ENCODE measurements at places on chromosomes 5 and 9. TPM values are rescaled to one million over a fixed set of nuclear protein-coding genes. Genes with fewer than 3 reads are reported as not detected.

- peak; percentile 41 for DNase-seq
- H3K27ac ChIP-seq, result peak overlapping the region; percentile 48
- H3K4me1 ChIP-seq, result peaks cover 66% of the 10 kb centered on the region
Observed at GRCh38 chr5:157554179-157555036, 21.2 kb downstream of the ADAM19 start.

DNA sequence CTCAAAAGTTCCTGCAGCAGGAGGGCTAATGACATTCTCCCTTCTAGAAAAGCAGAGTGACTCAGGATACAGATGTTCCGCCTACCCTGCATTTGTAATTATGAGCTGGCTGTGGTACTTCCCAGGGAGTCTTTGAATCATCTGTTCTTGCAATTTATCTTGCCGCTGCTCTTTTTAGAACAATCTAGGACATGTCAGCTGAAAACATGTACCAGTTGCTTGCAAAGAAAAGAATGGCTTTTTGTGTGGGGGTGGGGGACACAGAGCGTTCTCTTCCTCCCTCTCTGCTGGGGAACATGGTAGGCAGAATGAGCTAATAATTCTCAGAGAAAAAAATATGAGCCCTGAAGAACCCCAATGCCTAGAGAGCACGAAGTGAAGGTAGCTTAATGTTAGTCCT lies 51.7 kb upstream of the TUT7 start:
- H3K4me3 ChIP-seq, result no peak overlapping the region
- H3K36me3 ChIP-seq, result no peaks in the 10 kb centered on the region
- DNase-seq, result no peak
- no peaks in the 10 kb centered on the region for H3K27me3 ChIP-seq
- H3K27ac ChIP-seq, result no peak overlapping the region

DNA sequence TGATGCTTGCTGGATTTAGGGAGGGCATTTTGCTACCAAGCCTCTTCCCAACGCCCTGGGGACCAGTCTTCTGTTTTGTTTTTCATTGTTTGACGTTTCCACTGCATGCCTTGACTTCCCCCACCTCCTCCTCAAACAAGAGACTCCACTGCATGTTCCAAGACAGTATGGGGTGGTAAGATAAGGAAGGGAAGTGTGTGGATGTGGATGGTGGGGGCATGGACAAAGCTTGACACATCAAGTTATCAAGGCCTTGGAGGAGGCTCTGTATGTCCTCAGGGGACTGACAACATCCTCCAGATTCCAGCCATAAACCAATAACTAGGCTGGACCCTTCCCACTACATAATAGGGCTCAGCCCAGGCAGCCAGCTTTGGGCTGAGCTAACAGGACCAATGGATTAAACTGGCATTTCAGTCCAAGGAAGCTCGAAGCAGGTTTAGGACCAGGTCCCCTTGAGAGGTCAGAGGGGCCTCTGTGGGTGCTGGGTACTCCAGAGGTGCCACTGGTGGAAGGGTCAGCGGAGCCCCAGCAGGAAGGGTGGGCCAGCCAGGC lies 23.0 kb downstream of the PCDHGC5 start:
- H3K4me1 ChIP-seq, result peaks cover 70% of the 10 kb centered on the region
- H3K27ac ChIP-seq, result peak overlapping the region; percentile 67
- H3K36me3 ChIP-seq, result peaks cover 45% of the 10 kb centered on the region
- H3K4me3 ChIP-seq, result peak overlapping the region; percentile 54

Gene RMI1
- total RNA-seq, result 11.5 TPM

DNA sequence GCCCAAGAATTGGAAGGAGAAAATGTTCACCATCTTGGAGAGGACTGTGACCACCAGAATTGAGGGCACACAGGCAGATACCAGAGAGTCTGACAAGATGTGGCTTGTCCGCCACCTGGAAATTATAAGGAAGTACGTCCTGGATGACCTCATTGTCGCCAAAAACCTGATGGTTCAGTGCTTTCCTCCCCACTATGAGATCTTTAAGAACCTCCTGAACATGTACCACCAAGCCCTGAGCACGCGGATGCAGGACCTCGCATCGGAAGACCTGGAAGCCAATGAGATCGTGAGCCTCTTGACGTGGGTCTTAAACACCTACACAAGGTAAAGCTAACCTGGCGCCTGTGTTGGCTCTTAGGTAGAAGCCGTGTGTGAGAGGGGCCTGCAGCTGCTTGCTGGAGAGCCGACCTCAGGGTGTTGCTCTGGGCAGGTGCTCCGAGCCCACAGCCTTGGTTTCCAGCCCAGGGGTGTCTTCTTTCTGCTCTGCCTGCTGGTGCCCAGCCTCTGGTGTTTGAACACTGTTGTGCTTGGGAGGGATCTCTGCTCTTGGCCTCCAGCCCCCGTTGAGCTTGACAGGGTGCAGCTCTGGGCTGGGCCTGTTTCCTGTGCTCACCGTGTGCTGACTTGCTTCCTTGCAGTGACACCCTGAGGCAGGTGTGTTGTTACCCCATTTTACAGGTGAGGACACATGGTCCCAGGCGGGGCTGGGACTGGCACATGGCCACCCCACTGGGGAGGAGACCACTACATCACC lies 10.9 kb downstream of the EXOC3 start:
- no peak overlapping the region for H3K4me3 ChIP-seq
- DNase-seq, result no peak
- peaks cover 52% of the 10 kb centered on the region for H3K36me3 ChIP-seq
- peaks cover 1% of the 10 kb centered on the region for H3K27me3 ChIP-seq
- H3K27ac ChIP-seq, result peak overlapping the region; percentile 4
